A549 treated with Hydrocortisone at 1 μM for 4 hours (cell line): ENCODE measurements at places on chromosomes 3 and 15. TPM values are rescaled to one million over a fixed set of nuclear protein-coding genes. Genes with fewer than 3 reads are reported as not detected.

Gene SLC9C1
- total RNA-seq, result not detected in 5 replicates

Gene FBXL22
- total RNA-seq, result 0.15 to 0.76 TPM (median 0.25 TPM) in 5 replicates

Gene CCR3
- total RNA-seq, result not detected in 5 replicates

Gene GASK1A
- total RNA-seq, result not detected in 5 replicates

Gene KIF7
- 3.9 to 5.1 TPM (median 4.1 TPM) in 5 replicates for total RNA-seq

Gene MED12L
- total RNA-seq, result 0.31 to 0.45 TPM (median 0.37 TPM) in 5 replicates

Gene TF
- total RNA-seq, result 0.91 to 2.4 TPM (median 1.4 TPM) in 5 replicates

Gene AGBL1
- total RNA-seq, result not detected in 5 replicates

Gene IL12A
- total RNA-seq, result 1.2 to 1.7 TPM (median 1.6 TPM) in 5 replicates

Gene VIPR1
- 1.4 to 1.7 TPM (median 1.4 TPM) in 5 replicates for total RNA-seq

Gene ARID3B
- total RNA-seq, result 2.8 to 4.1 TPM (median 3.3 TPM) in 5 replicates

Gene ACTRT3
- 2.9 to 3.3 TPM (median 3.0 TPM) in 5 replicates for total RNA-seq

Gene FBXW12
- not detected in 5 replicates for total RNA-seq

Gene CATSPER2
- 0.40 to 1.3 TPM (median 0.68 TPM) in 5 replicates for total RNA-seq

Gene IL17RD
- 0.54 to 1.4 TPM (median 1.1 TPM) in 5 replicates for total RNA-seq

Gene CHRNB4
- total RNA-seq, result 0.75 to 1.4 TPM (median 0.89 TPM) in 5 replicates

Gene GRK7
- total RNA-seq, result 0.03 TPM in 1 of 5 replicates, not detected in the others

Gene POLQ
- total RNA-seq, result 5.6 to 7.0 TPM (median 6.9 TPM) in 5 replicates

Gene CCDC33
- 6.6 to 8.1 TPM (median 7.3 TPM) in 5 replicates for total RNA-seq

Gene DNAJB11
- 48.3 to 54.8 TPM (median 52.8 TPM) in 5 replicates for total RNA-seq

Gene NTRK3
- 18.0 to 25.1 TPM (median 22.2 TPM) in 5 replicates for total RNA-seq

Gene RHCG
- 41.3 to 50.1 TPM (median 43.6 TPM) in 5 replicates for total RNA-seq

Gene PLAAT1
- 0.13 to 0.17 TPM in 2 of 5 replicates, not detected in the others for total RNA-seq

Gene CLRN1
- total RNA-seq, result not detected in 5 replicates

Gene SACM1L
- 12.9 to 18.0 TPM (median 15.5 TPM) in 5 replicates for total RNA-seq

Gene ALDH1L1
- 0.12 to 0.30 TPM (median 0.21 TPM) in 5 replicates for total RNA-seq

Gene RLBP1
- 0.13 TPM in 1 of 5 replicates, not detected in the others for total RNA-seq

Gene NMNAT3
- total RNA-seq, result 0.76 to 1.5 TPM (median 1.2 TPM) in 5 replicates

Gene CIP2A
- 14.3 to 22.8 TPM (median 18.9 TPM) in 5 replicates for total RNA-seq

Gene CLDN16
- total RNA-seq, result 0.03 to 0.14 TPM (median 0.08 TPM) in 3 of 5 replicates, not detected in the others

Gene TM4SF4
- 26.3 to 42.5 TPM (median 36.9 TPM) in 5 replicates for total RNA-seq

Gene C2CD4A
- 0.06 to 0.32 TPM (median 0.12 TPM) in 5 replicates for total RNA-seq

Gene ZNF197
- 1.3 to 2.5 TPM (median 1.8 TPM) in 5 replicates for total RNA-seq

Gene RASGRF1
- 0.17 to 0.43 TPM (median 0.34 TPM) in 5 replicates for total RNA-seq

Gene ATP8B4
- total RNA-seq, result 0.80 to 1.1 TPM (median 0.99 TPM) in 5 replicates

Gene OR5K2
- total RNA-seq, result not detected in 5 replicates

Gene SOX2
- total RNA-seq, result 0.37 to 0.58 TPM (median 0.43 TPM) in 5 replicates

Gene SLC9A9
- 0.03 to 0.23 TPM (median 0.15 TPM) in 5 replicates for total RNA-seq

Gene SYNPR
- not detected in 5 replicates for total RNA-seq

Gene STAC
- 1.7 to 2.2 TPM (median 2.0 TPM) in 5 replicates for total RNA-seq

Gene ZNF660
- not detected in 5 replicates for total RNA-seq

Gene MRPL3
- 88.5 to 117 TPM (median 91.7 TPM) in 5 replicates for total RNA-seq

Gene NEO1
- 31.1 to 37.7 TPM (median 34.3 TPM) in 5 replicates for total RNA-seq

Gene COL8A1
- total RNA-seq, result not detected in 5 replicates
